ENCODE measurements at places on chromosomes 7 and 10.

GRCh38 chr7:37635346-37635745 lies 48.2 kb upstream of the GPR141 start:
- no peak for DNase-seq

GRCh38 chr10:50382576-50383023 lies 131.3 kb upstream of the ASAH2 start:
- no peak for DNase-seq

GRCh38 chr10:36092116-36092515 lies 450.0 kb upstream of the FZD8 start:
- no peak for DNase-seq

DNA sequence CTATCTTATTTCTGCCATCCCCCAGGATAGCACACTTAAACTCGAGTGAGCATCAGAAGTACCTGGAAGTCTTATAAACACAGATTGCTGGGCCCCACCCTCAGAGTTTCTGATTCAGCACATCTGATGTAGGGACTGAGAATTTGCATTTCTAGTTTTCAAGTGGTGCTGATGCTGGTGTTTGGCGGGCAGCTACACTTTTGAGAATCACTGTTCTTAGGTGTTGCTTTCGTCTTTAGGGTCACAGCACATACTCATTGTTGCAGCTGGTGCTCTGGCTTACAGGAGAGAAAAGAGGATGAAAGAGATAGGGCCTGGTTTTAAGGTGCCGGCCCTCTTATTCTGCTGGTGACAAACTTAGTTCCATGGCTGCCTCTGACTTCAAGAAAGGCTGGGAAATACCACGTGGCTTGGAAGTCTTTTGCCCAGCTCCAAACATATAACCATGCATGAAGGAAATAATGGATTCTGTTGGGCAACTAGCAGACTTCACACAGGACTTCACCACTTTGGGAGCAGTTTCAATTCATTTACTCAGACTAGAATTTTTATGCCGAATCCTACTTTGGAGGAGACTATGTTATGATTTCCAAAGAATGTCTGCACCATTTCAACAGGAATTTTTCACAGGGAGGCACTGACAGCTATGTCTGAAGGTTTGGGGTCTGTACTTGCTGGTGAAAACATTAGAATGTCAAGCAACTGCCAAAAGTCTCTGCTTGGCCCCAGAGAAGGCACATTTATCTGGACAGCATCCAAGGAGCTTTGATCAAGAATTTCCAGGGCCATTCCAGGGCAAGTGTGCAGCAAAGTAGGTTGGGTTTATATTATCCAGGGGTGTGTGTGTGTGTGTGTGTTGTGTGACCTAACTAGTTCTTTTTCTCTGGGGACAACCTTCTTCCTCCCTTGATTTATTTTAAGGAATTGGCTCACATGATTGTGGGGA lies 6.9 kb upstream of the MINDY4 start:
- DNase-seq = no peak

- DNase-seq = no peak
Measured at GRCh38 chr7:87347664-87348063, 2.2 kb downstream of the CROT start.
